HS-27A (cell line): ENCODE measurements at places on chromosomes 3 and 15.
A peak's percentile ranks its signal among the peaks of the same experiment; 100 is the strongest.

GRCh38 chr3:112297714-112298113, 3.7 kb upstream of the SLC9C1 start:
- DNase-seq, result no peak

DNA sequence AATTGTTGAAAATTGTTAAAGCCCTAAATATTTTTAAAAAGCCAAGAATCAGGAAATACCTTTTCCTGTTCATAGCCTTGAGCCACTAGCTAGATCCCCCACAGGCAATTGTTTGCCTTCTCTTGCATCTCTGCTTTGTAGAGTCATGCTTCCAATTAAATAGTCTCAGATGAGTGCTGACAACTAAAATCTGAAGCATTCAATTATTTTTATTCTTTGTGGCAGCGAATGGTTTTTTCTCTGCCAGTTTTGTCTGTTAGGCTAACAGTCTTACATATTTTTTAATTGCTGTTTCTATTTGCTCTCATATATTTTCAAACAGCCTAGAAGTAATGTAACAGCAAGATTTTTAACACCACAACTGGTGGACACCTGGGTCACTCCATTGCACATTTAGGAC, 277.1 kb upstream of the GBE1 start:
- no peak for DNase-seq

- DNase-seq, result no peak
Measured at GRCh38 chr15:88322461-88322860, 65.9 kb upstream of the NTRK3 start.

GRCh38 chr3:111326144-111326995, 215.6 kb upstream of the CD96 start:
- no peak for DNase-seq

DNA sequence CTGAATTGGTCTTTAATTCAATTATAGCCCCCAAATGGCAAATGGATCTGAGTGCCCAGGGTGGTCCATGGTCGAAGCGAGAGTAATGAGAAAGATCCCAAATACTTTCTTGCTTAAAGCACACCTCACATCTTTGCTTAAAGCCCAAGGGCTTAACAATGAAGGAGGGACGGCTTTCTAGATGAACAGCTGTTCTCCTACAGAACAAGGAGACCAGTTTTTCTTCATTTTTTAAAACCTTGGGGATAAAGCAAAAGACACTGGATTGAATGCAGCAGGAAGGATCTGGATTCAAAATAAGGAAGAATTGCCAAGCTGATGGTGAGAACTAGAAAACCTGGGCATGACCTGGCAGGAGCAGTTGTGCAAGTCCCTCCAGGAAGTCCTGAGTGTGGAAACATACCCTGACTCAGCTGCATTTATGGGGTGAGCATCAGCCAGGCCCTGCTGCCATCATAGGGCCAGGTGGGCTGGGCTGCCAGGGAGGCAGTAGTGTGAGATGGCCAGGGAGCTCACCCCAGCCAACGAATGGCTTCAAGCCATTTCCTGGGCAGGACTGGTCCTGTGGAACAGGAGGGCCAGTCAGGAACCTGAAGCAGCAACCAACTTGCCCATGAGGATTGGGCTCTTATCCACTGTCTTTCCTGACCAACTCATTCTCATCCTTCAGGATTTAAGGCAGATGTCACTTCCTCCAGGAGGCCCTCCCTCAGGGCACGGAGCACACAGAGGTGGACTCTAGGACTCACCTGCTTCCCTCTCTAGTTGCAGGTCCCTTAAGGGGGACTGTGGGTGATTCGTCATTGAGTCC, 18.4 kb upstream of the RHCG start:
- no peak for DNase-seq

DNA sequence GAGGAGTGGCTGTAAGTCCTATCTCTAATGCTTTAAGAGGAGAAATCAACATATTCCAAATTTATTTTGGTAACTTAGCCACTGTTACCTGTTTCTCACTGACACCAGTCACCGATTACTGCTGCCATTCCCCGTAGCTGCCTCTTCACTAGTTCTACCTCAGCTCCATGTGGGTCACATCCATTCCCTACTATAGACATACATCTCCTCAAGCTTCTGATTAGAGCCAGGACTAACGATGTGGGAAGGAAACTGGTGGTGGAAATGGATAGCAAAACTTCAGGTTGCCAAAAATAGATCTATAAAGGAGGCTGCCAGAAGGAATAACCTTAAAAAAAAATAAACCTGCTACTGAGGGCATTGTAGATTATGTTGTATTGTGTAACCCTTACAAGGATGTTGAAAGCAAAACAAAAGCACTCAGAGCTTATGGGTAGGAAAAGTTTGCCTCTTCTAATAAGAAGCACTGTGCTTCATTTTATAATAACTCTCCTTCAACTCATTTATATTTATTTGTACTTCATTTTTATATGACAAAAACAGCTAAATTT, 56.0 kb downstream of the KAT2B start:
- DNase-seq, result no peak

DNA sequence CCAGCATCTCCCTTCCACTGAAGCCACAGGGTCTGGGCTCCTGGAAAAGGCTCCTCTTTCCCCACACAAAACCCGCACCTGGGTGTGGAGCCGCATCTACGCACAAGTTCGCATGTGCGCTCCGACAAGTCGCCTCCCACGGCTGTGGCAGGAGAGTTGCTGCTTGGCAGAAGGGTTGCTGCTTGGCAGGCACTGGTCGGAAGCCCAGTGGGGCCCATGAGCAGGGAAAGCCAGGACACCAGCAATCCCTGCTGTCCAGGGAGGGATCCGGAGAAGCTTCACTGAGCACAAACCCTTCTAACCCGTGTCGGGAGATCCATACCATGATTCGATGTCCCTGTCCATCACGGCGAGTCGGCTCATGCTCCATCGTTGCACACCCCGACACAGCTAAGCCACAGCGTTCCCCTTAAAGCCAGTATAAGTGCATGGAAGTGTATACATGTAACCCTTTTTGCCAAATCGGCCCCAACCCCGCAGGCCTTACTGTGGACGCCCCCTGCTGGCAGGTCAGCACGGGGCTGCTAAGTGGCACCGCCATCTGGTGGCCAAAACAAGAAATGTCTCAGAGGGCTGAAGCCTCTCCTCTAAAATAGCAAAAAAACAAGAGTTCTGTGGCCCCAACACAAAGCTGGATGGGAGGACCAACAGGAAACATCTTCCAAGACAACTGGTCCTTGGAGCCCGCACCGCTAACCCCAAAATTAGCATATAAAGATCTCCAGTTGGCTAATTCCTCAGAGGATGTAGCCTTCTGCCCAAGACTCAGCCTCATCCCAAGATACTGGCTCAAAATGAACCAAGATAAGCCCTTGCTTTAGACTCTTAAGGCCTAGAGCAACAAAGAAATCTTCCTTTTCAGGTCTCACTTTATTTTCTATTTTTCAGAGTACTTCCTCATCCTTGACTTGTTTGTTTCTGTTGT, 8.3 kb downstream of the ANKRD63 start:
- peak; percentile 55 for DNase-seq

GRCh38 chr3:14392231-14392630, 10.2 kb upstream of the SLC6A6 start:
- no peak for DNase-seq

- DNase-seq, result no peak
Measured at GRCh38 chr3:183513046-183513706, 42.3 kb downstream of the KLHL6 start.

GRCh38 chr15:90165659-90166489, 35.3 kb upstream of the SEMA4B start:
- peak; percentile 97 for DNase-seq

GRCh38 chr15:48006031-48006511, 114.7 kb upstream of the SLC24A5 start:
- DNase-seq, result no peak

DNA sequence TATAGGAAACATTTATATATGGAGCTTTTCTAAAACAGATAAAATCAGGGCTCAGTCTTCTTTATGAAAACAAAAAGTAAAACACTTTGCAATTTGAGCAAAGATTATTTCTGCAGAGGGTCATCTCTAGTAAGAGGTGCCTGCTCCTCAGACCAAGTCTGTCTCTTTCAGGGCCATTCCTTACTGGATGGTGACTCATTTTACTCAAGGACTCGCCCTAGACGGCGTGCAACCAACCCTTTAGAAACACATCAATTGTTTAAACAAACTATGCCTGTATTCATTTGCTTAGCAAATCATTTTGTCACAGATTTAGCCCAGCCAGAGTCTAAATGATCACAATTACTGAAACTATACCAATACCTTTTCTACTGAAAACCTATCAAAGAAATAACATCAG, 242.8 kb upstream of the ICE2 start:
- DNase-seq, result no peak
